ENCODE measurements at places on chromosomes 3 and 15.

DNA sequence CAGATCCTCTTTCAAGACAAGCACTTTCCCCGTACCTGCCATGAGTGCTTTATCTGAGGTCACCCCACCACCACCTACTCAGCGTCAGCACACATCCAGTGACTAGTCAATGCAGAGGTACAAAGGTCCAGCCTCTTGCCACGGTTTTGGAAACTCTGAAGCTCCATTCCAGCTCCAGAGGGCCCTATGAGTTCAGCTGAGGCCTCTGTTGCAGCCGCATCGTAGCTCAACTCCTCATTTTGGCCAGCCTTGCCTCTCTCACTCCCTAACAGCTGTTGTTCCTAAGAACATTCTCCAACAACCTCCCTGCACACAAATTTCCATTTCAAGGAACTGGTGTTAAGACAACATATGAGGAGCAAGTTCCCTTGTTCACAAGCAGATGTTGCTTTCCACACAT is 405.1 kb upstream of the PROK2 start:
- no peak for DNase-seq

DNA sequence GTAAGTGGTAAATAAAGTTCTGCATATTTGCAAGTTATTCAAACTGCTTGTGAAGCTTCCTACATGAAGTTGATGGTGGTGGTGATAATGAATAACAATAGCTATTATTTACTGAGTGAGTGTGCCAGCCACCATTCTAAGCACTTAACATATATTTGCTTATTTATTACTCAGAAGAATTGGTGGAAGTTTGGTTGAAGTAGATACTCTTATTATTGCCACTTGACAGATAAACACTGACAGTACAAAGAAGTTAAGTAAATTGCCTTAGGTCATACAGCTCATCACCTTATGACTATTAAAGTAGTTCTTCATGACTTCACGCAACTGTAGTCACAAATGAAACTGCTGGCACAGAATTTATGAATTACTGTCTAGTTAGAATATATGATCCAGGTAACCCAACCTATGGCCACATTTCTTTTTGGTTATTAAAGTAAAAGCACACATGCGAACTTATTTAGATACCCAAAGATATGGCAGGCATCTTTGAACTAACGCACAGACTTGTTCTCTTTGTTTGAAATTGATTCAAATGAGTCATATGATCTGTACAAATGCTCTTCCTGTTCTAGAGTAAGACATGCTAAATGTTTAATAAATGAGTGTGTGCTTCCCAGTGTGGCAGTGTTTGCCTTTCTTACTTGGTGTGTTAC is 99.8 kb upstream of the NR2F2 start:
- DNase-seq = no peak

GRCh38 chr3:134883697-134884385 is 88.8 kb downstream of the EPHB1 start:
- DNase-seq = no peak

GRCh38 chr3:106560451-106560966 is 691.7 kb upstream of the CBLB start:
- no peak for DNase-seq

DNA sequence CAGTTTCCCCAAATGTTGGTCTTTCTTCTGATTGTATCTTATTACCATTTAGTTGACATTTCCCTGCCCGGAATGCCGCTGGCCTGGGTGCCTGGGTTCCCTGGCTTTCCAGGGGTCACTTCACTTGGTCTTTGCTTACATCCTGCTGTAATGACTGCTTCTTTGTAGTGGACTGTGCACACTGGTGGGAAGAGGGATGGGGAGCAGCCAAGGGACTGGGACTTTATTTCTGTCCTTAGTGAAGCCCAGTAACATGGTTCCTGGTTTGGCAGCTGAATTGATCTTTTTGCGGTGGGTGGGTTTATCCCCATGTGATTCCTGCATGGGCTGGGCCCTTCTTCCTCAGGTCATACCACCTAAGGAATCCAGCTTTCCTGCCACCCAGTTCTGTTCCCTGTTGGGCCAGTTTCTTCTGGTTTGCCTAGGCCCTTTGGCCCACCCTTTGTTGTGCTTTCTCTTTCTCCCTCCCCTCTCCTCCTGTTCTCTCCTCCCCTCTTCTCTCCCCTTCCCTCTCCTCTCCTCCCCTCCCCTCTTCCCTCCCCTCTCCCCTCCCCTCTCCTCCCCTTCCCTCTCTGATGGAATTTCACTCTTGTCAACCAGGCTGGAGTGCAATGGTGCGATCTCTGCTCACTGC is 41.9 kb downstream of the TRIM71 start:
- no peak for DNase-seq

All from activated T-helper 9 cell treated with anti-CD3 and anti-CD28 coated beads, Interleukin-2, amount 50 U/mL, for 16 hours (primary cell).